ENCODE measurements at places on chromosomes 3 and 15. TPM values are rescaled to one million over a fixed set of nuclear protein-coding genes. Genes with fewer than 3 reads are reported as not detected.

- DNase-seq = no peak
- H3K27me3 ChIP-seq = no peaks in the 10 kb centered on the region
- no peaks in the 10 kb centered on the region for H3K36me3 ChIP-seq
- no peaks in the 10 kb centered on the region for H3K4me1 ChIP-seq
- no peak overlapping the region for H3K4me3 ChIP-seq
Observed at GRCh38 chr3:18481946-18482548, 56.9 kb upstream of the SATB1 start.

- no peaks in the 10 kb centered on the region for H3K27me3 ChIP-seq
- H3K4me1 ChIP-seq = no peaks in the 10 kb centered on the region
- H3K4me3 ChIP-seq = no peak overlapping the region
- DNase-seq = no peak
- H3K36me3 ChIP-seq = no peaks in the 10 kb centered on the region
- no peak overlapping the region for H3K27ac ChIP-seq
Observed at GRCh38 chr15:34179234-34179633, 30.7 kb downstream of the KATNBL1 start.

DNA sequence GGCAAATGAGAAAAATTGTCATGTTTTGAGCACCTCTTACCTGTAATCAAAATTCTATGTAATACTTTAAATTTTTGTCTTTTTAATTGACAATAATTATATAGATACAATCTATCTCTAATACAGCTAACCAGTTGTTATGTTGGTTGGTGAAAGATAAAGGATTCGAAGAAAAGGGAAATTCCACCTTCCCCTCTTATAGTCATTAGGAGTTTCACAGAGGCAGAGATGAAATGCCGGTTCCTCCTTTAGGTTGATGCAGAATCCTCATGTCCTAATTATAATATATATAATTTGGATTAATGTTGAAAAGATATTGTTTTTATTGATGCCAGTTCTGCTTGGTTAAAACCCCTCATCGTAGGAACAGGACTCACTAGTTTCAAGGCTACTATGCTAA, 67.1 kb downstream of the LRCH3 start:
- no peak overlapping the region for H3K27ac ChIP-seq
- H3K4me1 ChIP-seq = no peaks in the 10 kb centered on the region
- no peaks in the 10 kb centered on the region for H3K27me3 ChIP-seq
- no peak overlapping the region for H3K4me3 ChIP-seq
- peaks cover 64% of the 10 kb centered on the region for H3K36me3 ChIP-seq

DNA sequence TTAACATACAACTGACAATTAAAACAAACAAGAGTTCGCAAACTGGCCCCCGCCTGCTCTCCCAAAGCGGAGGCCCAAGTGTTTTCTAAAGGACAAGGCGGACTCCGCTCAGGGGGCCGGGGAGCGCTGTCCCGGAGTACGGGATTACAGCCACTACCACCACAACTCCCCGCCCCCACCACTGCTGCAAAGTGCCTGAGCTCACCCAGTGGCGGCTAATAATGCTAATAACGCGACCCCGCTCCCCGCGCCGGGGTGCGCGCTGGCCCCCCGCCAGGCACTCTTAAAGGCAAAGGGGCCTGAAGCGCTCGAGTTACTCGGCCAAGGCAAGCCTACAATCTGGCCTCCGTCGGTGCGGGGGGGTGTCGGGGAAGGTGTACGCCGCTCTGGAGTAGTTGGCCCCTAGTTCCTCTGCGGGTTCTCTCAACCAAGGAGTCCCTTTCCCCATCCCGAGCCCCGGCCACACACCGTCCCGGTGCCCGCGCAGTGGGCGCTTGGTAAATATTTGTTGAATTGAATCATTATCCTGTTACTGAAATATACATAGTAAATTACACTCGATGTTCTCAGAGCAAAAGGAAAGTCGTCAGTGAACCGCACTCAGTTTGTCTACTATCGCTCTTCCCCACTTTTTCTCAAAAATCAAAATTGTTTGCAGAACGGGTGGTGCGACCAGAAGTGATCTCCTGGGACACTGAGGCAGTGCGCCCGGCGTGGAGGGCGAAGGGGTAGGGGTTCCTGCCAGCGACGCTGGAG, 827 bp downstream of the WNT5A start:
- H3K27ac ChIP-seq = peak overlapping the region; percentile 74
- peaks cover 97% of the 10 kb centered on the region for H3K27me3 ChIP-seq
- peak overlapping the region; percentile 78 for H3K4me3 ChIP-seq
- H3K4me1 ChIP-seq = peaks cover 61% of the 10 kb centered on the region
- no peaks in the 10 kb centered on the region for H3K36me3 ChIP-seq

DNA sequence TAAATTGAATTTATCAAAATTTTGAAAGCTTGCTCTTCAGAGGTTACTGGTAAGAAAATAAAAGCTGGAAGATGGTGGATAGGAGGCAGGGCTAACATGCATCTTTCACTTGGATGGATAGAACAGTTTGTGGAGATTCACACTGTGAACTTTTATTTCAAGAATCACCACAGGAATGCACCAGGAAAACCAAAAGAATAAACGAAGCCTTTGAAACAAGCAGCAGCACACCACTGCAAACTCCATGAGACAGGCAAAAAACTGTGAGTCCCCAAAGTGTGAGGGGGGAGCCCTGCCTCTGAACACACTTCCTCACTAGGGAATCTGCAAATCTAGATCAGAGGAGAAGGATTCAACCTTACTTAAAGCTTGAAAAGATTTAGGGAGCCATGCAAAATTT, 122.2 kb downstream of the RTP4 start:
- no peak overlapping the region for H3K27ac ChIP-seq
- DNase-seq = no peak
- H3K4me3 ChIP-seq = no peak overlapping the region
- peaks cover 26% of the 10 kb centered on the region for H3K27me3 ChIP-seq
- H3K4me1 ChIP-seq = no peaks in the 10 kb centered on the region

DNA sequence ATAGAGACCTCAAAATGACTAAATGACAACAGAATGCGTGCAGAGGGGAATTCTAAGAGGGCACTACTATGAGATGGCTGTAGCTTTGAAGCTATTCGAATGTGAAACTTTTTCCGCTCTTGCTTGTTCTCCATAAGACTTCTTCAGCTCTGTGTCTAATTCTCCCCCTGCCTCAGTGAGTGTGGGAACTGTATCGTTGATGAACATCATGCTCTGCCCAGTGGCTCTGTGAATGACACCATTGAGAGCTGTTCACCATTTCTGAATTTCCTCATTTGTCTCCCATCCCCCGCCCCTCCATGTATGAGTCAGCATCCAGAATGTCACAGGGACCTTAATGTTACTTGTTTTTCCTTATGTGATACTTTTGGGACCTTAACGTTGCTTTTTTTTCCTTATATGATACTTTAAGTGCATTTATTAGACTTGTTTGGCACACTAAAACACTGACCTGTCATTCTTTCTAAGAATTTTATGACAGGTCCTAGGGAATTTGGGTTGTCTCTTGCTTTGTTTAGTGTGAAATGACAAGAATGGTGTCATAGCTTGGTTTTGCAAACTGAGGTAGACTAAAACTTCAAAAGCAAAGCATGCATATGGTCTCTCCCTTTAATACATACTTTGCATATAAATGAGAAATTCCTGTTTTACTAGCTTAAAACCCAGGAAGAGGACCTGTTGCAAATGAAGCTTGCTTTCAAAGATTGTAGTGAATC, 99.6 kb downstream of the FNDC3B start:
- H3K4me3 ChIP-seq = no peak overlapping the region
- peaks cover 96% of the 10 kb centered on the region for H3K4me1 ChIP-seq
- H3K27me3 ChIP-seq = no peaks in the 10 kb centered on the region
- peak overlapping the region; percentile 72 for H3K27ac ChIP-seq

- no peak overlapping the region for H3K4me3 ChIP-seq
- no peak overlapping the region for H3K27ac ChIP-seq
- DNase-seq = no peak
- peaks cover 34% of the 10 kb centered on the region for H3K4me1 ChIP-seq
- no peaks in the 10 kb centered on the region for H3K27me3 ChIP-seq
Observed at GRCh38 chr3:69536306-69537020, 150.6 kb upstream of the FRMD4B start.

DNA sequence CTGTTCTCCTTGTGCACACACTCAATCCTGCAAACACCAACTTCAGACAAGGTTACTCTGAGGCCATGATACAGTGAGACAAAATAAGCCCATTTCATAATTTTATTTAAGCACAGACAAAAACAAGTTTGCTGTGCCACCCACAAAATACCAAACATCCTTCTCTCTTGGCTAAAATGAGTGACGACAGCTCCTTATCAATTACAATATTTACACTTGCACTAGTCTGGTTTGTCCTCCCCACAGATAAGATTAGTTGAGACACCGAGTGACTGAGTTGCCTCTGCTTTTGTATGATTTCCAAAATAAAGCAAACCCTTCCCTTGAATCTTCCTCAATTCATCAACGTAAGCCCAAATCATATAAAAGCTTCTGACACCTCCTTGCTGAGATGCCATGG, 233.5 kb upstream of the ATP10A start:
- H3K4me3 ChIP-seq = no peak overlapping the region
- no peaks in the 10 kb centered on the region for H3K4me1 ChIP-seq
- H3K36me3 ChIP-seq = no peaks in the 10 kb centered on the region
- no peak for DNase-seq
- no peak overlapping the region for H3K27ac ChIP-seq
- peaks cover 18% of the 10 kb centered on the region for H3K27me3 ChIP-seq

GRCh38 chr3:179348325-179349013, 960 bp downstream of the MFN1 start:
- H3K27me3 ChIP-seq = no peaks in the 10 kb centered on the region
- H3K36me3 ChIP-seq = peaks cover 41% of the 10 kb centered on the region
- peaks cover 31% of the 10 kb centered on the region for H3K4me1 ChIP-seq

DNA sequence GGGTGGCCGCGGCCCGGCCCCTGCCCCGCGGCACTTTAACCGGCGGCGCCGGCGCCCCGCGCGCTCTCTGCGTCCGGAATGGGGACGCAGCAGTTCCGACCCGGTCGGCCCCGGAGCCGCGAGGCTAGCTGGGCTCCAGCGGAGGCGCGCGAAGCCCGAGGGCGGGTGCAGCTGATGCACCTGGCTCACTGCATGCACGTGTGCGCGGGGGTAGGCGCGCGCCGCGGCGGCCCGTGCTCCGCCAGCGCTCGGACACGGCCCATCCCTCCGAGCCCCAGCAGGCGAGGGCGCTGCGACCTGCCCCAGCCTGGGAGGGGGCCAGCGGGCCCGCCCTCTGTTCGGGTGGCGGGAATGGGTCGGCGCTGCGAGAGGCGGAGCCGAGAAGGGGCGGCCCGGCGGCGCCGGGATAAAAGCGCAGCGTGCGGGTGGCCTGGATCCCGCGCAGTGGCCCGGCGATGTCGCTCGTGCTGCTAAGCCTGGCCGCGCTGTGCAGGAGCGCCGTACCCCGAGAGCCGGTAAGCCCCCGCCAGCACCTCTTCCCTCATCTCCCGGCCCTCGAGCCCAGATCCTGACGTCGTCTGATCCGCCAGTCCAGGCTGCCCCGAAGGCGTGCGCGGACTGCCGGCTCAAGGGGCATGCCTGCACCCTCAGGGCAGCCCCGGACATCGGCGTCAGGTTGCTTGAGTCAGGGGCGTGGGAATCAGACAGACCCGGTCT, at the start of the genes CHDH and IL17RB:
CHDH (minus strand) TSS at position 286 of the 717 bp plus-strand sequence. CDS start 22,411 bp downstream, outside the sequence.
IL17RB (plus strand) TSS at position 435 of the 717 bp plus-strand sequence; CDS start at position 456, 21 bp downstream.
- peak within 1 kb of the TSS; percentile 81 for H3K4me3 ChIP-seq
- H3K36me3 ChIP-seq = no peaks in the 10 kb centered on the region
- H3K27ac ChIP-seq = peak within 1 kb of the TSS; percentile 78
- H3K4me1 ChIP-seq = peaks cover 33% of the 10 kb centered on the region
- DNase-seq = peak; percentile 58

DNA sequence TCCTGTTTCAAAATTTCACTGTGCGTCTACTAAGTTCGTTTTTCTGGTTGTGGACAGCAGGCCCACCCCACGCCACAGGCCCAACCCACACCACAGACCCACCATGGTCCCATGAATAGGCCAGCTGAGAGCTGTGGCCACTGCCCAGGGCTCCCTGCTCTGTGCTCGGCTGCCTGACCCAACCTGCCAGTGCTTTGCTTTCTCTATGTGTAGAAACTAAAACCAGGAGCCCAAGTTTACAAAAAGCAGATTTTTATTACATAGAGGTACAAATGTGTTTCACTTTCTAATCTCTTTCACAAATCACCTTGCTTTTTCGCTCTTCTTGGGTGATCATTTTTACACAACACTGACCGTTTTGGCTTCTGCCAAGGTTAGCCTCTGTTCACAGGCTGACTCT, 69.1 kb downstream of the HERC2 start:
- no peaks in the 10 kb centered on the region for H3K4me1 ChIP-seq
- H3K27ac ChIP-seq = no peak overlapping the region
- no peaks in the 10 kb centered on the region for H3K27me3 ChIP-seq
- H3K4me3 ChIP-seq = no peak overlapping the region
- no peak for DNase-seq
- H3K36me3 ChIP-seq = peaks cover 84% of the 10 kb centered on the region

GRCh38 chr3:16795581-16795980, 89.2 kb upstream of the PLCL2 start:
- no peak overlapping the region for H3K4me3 ChIP-seq
- DNase-seq = no peak
- no peaks in the 10 kb centered on the region for H3K36me3 ChIP-seq
- H3K27me3 ChIP-seq = no peaks in the 10 kb centered on the region
- H3K4me1 ChIP-seq = peaks cover 12% of the 10 kb centered on the region

- DNase-seq = no peak
- H3K4me3 ChIP-seq = no peak overlapping the region
- H3K27me3 ChIP-seq = no peaks in the 10 kb centered on the region
- H3K27ac ChIP-seq = no peak overlapping the region
- H3K4me1 ChIP-seq = no peaks in the 10 kb centered on the region
- H3K36me3 ChIP-seq = no peaks in the 10 kb centered on the region
Observed at GRCh38 chr3:151322511-151322910, 5.9 kb upstream of the GPR87 start.

DNA sequence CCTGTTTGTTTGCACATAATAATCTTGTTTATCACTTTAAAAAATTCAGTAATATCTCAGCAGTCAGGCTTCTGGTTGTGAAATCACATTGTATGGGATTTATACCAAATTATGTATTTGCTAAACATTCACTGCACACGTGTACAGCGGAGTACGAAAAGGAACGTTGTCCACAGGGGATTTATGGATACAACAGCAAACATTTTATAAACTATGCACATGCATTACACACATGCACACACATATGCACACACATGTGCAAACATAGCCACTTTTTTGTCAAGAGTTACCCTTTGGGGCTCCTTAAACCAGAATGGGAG, 150.5 kb downstream of the LRRK1 start:
- no peak for DNase-seq
- H3K4me1 ChIP-seq = peaks cover 44% of the 10 kb centered on the region
- H3K36me3 ChIP-seq = no peaks in the 10 kb centered on the region
- H3K4me3 ChIP-seq = no peak overlapping the region

- DNase-seq = no peak
- no peaks in the 10 kb centered on the region for H3K36me3 ChIP-seq
- H3K27me3 ChIP-seq = no peaks in the 10 kb centered on the region
- no peaks in the 10 kb centered on the region for H3K4me1 ChIP-seq
Observed at GRCh38 chr3:48370333-48370713, 1.7 kb upstream of the FBXW12 start.

Gene PTH1R
- 6.4 TPM for total RNA-seq

Gene IVD
- 106 TPM for total RNA-seq

Gene NPAP1
- not detected for total RNA-seq

Gene RUBCN
- total RNA-seq = 23.3 TPM

Gene LDHAL6B
- total RNA-seq = not detected

Gene LTK
- total RNA-seq = 1.2 TPM

Gene CMTM7
- 2.9 TPM for total RNA-seq

All from left ventricle myocardium inferior (tissue), 1 donor.